CD14-positive monocyte (primary cell): ENCODE measurements at places on chromosomes 6 and 20.

DNA sequence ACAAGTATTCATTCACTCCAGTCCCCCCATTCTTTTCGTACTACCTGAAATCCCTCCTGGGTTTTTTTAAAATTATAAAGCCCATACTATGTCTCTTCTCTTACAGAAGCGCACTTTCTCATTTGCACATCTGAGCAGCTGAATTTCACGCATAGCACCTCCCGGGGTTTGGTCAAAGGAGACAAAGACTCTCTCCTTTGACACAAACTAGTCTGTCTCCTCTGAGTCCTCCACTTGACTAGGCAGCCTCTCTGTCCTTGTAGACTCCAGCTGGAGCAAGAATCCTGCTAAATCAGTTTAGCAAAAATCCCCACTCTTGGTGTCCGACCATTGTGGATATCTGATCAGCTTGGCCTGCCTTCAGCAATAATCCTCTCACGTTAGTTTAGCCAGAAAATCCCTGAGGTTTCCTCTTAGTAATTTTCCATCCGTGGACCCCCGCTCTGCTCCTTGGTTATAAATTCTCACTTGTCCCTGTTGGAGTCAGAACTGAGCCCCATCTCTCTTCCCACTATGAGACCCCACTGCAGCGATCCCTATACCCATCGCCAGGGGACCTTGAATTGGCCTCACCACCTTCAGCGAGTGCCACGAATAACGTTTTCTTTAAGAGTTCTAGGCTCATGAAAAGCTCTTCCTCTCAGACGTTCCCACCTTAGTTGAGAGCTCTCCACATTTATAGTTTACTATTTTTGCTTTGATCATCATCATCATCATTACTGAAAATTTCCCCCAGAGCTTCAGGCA lies 29.0 kb downstream of the PDYN start:
- no peak for DNase-seq

DNA sequence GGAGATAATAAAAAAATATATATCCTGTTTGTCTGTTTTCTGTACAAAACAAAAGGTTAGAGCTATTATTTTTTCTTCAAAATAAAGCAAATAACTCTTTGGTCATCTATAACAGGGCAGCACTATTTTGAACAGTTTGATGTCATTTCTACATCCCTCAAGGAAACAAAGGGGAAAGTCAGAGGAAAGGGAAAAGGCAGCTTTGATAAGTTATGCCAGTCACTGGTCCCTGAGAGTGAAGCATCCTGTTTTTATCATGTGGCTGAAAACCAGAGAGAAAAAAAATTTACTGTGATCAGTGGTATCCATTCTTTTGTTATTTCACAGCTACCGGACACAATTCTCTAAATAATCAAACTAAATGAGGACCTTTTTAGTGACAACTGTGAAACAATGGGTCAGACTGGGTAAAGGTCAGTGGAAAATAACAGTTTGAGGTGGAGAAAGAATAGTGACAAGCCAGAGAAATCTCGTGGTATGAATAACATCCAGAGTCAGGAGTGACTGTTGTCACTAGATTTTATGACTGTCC lies 356.0 kb downstream of the HDGFL1 start:
- DNase-seq: no peak

GRCh38 chr6:80553071-80553740 lies 446.7 kb downstream of the BCKDHB start:
- no peak for DNase-seq

DNA sequence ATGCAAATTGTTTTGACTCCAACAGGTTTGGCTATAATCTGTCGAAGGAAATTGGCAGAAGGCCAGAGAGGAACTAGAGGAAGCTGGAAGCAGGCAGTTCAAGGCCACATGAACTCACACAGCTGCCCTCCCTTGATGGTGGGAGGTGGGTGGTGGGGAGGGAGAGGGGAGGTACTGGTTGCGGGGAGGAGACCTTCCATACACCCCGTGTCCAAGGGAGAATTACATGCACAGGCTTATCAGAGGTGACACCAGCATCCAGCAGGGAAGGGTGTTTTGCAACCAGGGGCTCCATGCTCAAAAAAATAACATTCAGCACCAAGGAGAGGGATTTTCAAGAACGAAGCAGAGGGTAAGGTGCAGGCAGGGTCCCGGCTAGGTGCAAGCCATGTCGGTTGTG lies 9.1 kb downstream of the PRND start:
- no peak for DNase-seq

DNA sequence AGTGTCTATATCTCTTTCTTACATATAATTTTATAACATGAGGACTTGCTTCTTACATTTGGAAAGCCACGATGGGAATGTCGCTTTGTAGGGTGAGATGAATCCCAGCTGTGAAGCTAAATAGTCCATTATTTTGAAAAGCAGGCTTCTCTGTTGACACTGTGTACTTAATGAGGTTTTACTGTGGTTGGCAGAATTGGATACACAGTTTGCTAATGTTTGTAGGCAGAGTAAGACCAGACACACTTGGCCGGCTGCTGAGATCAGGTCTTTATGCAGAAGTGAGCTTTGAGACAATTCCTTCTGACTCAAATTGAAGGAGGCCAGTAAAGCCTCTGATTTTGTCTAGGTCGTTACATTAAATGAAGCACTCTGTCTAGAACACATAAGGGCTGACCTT lies 93.0 kb downstream of the NDUFAF5 start:
- no peak for DNase-seq

- DNase-seq: no peak
Observed at GRCh38 chr6:125957391-125957693, 772 bp downstream of the HINT3 start.

GRCh38 chr6:166512567-166512966 lies 73.9 kb downstream of the RAMACL start:
- no peak for DNase-seq

DNA sequence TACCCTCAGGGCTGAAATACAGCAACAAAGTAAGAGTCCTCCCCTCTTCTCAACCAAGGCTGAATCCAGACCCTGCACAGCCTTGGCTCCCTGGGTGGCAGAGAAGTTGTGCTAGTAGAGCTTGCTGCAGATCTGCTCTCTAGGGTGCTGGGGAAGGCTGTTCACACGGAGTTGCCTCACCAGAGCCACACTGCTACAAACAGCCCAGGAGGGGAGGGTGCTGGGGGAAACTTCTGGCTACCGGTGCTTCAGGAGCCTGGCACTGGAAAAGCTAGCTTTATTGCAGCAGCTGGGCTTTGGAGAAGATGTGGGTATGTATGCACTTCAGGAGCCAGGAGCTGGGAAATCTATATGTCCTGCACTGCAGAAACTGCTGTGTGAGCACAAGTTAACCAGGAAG lies 37.6 kb upstream of the SUPT3H start:
- no peak for DNase-seq

- DNase-seq: no peak
Observed at GRCh38 chr20:17010181-17010580, 216.7 kb upstream of the PCSK2 start.

DNA sequence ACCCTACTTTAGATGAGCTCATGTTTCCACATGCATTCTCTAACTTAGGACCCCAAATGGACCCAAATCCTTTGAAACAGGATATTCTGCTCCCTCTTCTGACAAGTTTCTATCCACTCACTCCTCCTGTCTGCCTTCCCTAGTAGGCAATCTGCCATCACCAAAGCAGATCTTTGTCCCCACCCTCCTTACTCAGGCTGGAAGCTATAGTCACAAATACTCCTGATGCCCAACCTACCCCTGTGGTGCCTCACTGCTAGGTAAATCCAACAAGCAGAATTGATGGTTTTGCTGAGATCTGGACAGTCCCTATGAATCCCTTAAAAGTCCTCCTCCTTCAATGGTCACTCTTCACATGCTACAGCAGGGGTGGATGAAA lies 21.7 kb downstream of the ELOVL5 start:
- no peak for DNase-seq

DNA sequence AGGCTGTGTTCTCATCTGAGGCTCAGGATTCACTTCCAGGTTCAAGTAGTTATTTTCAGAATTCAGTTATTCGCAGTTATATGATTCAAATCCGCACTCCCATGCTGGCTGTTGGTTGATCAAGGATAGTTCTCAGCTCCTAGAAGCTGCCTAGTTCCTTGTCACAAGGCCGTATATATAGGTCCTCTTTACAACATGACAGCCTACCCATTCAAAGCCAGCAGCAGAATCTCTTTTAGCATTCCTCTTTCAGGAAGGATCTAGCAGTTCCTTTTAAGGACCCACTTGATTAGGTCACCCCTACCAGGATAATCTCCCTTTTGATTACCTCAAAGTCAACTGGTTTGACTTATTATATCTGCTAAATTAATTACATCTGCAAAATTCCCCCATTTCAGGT lies 23.8 kb upstream of the LAMP5 start:
- DNase-seq: no peak

GRCh38 chr6:35794536-35795452 lies 2.3 kb downstream of the CLPS start:
- no peak for DNase-seq

DNA sequence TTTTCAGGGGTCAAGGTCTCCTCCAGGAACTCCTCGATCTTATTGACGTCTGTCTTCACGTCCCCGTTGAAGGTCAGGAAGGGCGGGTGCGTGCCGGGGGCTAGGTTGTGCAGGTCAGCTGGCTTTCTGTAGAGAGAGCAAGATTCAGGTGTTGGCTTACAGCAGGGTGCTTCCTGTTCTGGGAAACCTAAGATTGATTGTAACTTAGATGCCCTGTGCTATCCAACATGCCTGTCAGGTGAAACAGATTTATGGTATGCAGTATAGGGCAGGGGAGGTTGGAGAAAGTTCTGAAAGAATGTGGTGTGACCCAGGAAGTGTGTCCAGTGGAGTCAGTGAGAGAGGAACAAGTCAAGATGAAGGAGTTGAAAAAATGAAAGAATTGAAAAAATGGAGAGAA lies 66.4 kb downstream of the CLIC5 start:
- no peak for DNase-seq

- DNase-seq: no peak
Observed at GRCh38 chr6:111824608-111825337, 48.5 kb downstream of the FYN start.

GRCh38 chr6:151441390-151442166 lies 10.3 kb downstream of the RMND1 start:
- no peak for DNase-seq

- no peak for DNase-seq
Observed at GRCh38 chr20:7673841-7674240, 266.4 kb downstream of the HAO1 start.

GRCh38 chr6:4480788-4481735 lies 295.1 kb upstream of the CDYL start:
- no peak for DNase-seq

GRCh38 chr6:150887978-150888563 lies 22.6 kb downstream of the MTHFD1L start:
- DNase-seq: no peak

GRCh38 chr20:20491784-20492264 lies 123.9 kb downstream of the INSM1 start:
- DNase-seq: no peak

- DNase-seq: no peak
Observed at GRCh38 chr20:63191400-63191799, 24.5 kb downstream of the YTHDF1 start.

GRCh38 chr20:2093883-2094282 lies 7.7 kb upstream of the STK35 start:
- DNase-seq: no peak

DNA sequence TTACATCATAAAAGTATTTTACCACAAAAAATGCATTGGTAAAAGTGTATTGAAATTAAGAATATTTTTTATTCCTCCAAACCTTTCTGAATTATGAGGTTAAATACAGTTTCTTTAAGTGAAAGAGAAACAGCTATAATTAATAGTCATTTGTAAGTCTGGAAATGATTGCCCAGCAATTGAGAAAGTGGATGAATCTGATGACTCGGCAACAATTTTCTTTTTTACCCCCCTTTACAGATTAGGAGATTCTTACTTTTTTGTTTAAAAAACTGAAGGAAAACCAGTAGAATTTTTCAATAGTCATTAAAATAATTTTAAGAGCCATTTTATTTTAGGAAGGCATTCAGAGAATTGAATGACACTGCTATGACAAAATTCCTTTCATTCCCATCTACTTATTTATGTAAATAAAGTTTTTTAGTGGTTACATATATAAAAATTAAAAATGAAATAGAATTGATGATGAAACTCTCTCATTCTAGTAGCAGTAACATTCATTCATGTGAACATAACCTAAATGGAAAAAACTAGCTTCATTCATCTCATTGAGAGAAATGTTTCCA lies 169.6 kb upstream of the PRND start:
- no peak for DNase-seq

- no peak for DNase-seq
Observed at GRCh38 chr6:2351807-2352431, 106.5 kb upstream of the GMDS start.

DNA sequence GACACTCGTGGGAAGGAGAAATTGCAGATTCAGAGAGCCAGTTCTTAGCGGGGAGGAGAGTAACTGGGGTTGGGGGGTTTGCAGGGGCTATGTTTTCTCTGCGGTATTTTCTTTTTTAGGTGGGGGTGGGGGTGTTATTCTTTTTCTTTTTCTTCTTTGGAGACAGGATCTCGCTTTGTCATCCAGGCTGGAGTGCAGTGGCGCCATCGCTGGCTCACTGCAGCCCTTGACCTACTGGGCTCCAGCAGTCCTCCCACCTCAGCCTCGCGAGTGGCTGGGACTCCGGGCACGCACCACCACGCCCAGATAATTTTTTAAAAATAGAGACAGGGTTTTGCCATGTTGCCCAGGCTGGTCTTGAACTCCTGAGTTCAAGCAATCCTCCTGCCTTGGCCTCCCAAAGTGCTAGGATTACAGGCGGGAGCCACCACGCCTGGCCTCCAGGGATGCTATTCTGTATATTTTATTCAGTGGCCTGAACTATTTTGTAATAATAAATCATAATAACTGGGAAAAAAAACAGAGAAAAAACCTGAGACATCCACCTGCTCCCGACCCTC lies 57.3 kb downstream of the UBE2V1 start:
- no peak for DNase-seq

DNA sequence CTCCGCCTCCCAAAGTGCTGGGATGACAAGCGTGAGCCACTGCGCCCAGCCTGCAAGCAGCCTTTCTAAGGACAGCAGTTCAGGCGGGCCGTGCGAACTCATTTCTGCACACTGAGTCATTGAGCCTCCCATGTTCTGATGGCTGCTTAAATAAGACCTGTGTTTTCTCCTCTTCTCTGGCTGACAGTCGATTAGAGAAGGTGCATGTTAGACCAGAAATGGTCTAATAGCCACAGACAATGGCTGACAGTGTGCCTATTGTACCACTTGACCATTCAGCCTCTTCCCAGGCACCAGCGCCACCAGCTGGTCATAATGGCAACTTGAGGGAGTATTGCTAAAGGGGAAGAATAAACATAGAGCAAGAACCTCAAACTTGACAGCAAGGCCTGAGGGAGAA lies 6.2 kb downstream of the CST11 start:
- DNase-seq: peak; percentile 16

DNA sequence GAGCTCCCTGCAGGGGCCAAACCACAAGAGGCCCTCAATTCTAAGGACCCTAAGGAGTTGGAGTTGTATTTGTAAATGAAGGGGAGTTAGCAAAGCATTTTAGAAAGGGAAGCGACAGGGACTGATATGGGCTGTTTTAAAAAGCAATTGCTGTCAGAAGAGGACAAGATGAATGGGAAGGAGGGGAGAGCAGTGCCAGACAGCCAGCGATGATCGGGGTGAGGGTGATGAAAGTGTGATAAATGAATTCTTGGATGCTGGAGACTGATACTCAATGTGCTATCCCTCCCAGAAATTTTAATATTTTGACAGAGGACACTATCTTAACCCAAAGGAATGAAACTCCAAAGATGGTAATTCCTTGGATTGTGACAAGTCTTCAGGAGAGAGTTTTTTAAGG lies 289.2 kb downstream of the CLIC5 start:
- DNase-seq: no peak
